Cardiac septum (tissue), 1 donor: ENCODE measurements at places on chromosomes 1 and 21. TPM values are rescaled to one million over a fixed set of nuclear protein-coding genes. Genes with fewer than 3 reads are reported as not detected.

SPRR2A gene
- not detected for total RNA-seq

DNA sequence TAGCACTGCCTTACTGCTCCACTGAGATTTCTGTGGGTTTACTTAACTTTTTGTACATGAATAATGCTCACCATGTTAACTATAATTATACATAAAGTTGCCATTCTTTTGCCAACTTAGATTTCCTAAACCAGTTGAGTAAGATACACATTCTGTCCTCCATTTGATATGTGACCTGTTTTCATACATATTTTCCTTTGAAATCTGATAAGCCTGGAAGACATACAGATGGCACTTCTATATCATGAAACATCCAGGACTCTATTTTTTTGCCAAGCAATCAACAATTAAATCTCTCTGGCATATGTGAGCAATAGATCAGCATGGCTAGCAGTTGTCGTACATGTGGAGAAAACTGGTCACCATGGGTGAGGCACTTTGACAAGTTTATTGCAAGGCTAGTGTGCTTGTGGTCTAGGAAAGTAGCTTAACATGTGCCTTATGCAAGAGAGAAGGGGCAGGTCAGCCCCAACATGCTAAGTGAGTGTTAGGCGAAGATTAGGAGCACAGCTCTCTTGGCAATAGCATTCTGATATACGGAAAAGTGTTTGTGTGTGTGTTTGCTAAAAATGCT is 14.2 kb downstream of the PRRX1 start:
- no peak for DNase-seq

DNA sequence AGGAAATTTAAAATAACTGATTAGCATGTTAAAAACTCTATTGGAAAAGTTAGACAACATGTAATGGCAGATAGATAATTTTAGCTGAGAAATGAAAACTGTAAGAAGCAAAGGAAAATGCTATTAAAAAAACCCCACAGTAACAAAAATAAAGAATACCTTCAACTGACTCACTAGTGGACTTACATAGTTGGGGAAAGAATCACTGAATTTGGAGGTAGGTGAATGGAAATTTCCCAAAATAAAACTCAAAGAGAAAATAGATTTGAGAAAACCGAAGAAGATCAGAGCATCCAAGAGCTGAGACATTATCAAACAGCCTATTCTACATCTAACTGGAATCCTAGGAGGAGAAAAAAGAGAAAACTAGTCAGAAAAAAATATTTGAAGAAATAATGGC is 34.7 kb downstream of the PDE4B start:
- DNase-seq: no peak

GRCh38 chr1:14138135-14138506 is 438.1 kb downstream of the PRDM2 start:
- DNase-seq: no peak

GRCh38 chr1:117128323-117129079 is 7.0 kb upstream of the TRIM45 start:
- no peak for DNase-seq

GRCh38 chr1:37477946-37478345 is 3.6 kb downstream of the ZC3H12A start:
- DNase-seq: no peak

- DNase-seq: no peak
Measured at GRCh38 chr1:23596382-23597358, 37.4 kb upstream of the ID3 start.

ADORA1 gene
- total RNA-seq: 12.1 TPM

- peak; percentile 43 for DNase-seq
Measured at GRCh38 chr1:111843177-111843576, 87.5 kb downstream of the DDX20 start.

DNA sequence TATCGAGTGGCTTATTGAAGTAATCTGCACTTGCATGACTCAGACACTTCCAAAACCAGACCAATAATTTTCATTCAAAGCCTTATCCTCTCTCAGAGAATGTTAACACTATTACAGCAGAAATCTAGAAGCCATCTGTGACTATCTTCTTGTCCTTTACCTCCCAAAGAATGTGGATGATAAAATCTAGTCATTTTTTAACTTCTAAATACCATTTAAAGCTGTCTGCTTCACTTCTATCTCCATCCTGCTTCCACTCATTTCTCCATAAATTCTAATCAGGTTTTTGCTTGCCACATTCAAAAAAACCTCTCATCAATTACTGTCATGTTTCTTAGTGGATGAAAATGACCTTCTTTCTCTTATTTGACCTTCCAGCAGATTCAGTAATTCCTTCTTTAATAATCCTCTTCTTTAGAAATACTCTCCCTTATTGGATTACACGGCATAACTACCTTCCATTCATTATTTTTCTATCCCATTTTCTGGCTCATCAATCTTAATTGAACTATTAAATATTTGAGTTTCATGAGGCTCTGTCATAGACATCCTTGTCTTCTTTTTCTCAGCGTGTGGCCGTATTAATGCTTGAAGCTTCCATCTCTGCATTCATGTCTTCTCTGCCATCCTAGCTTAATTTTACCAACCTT is 1999.4 kb downstream of the MRPL39 start:
- DNase-seq: no peak

DNA sequence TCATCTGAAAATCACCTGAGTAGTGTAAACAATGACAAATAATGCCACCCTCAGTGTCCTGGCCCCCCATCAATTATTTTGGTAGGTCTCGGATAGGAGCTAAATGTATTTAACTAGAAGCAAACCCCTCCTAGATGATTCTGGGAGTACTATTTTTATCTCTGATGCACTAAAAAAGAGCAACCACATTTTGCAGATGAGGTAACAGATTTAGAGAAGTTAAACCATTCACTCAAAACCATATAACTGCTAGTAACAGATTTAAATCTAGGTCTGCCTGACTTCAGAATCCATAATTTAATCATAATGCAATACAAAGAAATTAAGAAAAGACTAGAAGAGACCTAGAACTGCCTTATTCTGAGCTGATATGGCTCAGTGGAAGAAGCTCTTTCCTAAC is 17.3 kb upstream of the PTCH2 start:
- no peak for DNase-seq

BARHL2 gene
- total RNA-seq: not detected

GRCh38 chr1:87167157-87167789 is 161.4 kb upstream of the LMO4 start:
- DNase-seq: no peak

GLIS1 gene
- total RNA-seq: 0.30 TPM

RNF2 gene
- total RNA-seq: 17.2 TPM

- no peak for DNase-seq
Measured at GRCh38 chr1:184824691-184825323, 70.1 kb upstream of the EDEM3 start.

DNA sequence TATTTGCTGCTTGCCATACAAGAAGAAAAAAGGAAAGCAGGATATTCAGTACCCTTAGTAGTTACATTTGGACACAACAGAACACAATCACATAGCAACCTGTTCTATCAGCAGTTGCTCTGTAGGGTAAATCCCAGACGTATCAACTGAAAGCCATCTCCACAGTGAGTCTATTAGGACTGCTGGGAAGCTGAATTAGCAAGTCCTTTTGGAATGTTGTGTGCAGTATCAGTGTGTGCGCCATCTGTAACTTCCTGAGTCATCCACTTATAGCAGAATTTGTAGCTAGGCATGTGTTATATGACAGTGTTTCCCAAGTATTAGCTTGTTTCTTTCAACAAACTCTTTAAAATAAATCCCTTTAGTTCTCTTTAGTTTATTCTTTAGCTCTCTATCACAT is 21.3 kb downstream of the CCDC30 start:
- no peak for DNase-seq

HES4 gene
- 56.5 TPM for total RNA-seq

DNAJB4 gene
- 140 TPM for total RNA-seq

CCDC185 gene
- total RNA-seq: not detected

DNA sequence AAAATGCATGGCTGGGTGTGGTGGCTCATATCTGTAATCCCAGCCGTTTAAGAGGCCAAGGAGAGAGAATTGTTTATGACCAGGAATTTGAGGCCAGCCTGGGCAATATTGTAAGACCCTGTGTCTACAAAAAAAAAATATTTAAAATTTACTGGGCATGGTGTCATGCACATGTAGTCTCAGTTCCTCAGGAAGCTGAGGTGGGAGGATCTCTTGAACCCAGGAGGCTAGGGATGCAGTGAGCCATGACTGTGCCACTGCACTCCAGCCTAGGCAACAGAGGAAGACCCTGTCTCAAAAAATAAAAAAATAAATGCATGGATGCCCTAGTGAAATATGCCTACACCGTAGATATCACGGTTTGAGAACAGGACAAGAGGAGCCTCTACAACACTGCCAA is 1331.2 kb upstream of the B3GALT2 start:
- no peak for DNase-seq

DNA sequence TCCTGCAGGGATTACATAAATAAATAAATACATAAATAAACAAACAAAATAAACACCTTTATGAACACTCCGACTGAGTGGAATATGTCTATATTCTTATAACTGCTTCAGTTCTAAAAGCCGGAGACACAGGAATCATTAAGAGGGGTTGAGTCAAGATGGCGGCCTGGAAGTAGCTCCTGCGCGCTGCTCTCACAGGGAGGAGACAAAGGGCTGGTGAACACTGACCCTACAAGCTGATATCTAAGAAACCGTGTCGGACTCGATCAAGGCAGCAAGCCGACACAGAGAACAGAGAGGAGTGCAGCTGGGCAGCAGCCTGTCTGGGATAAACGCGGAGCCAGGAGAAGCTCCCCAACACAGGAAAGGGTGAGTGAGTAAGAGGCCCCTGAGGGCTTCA is 1098.6 kb upstream of the NCAM2 start:
- DNase-seq: no peak

DNA sequence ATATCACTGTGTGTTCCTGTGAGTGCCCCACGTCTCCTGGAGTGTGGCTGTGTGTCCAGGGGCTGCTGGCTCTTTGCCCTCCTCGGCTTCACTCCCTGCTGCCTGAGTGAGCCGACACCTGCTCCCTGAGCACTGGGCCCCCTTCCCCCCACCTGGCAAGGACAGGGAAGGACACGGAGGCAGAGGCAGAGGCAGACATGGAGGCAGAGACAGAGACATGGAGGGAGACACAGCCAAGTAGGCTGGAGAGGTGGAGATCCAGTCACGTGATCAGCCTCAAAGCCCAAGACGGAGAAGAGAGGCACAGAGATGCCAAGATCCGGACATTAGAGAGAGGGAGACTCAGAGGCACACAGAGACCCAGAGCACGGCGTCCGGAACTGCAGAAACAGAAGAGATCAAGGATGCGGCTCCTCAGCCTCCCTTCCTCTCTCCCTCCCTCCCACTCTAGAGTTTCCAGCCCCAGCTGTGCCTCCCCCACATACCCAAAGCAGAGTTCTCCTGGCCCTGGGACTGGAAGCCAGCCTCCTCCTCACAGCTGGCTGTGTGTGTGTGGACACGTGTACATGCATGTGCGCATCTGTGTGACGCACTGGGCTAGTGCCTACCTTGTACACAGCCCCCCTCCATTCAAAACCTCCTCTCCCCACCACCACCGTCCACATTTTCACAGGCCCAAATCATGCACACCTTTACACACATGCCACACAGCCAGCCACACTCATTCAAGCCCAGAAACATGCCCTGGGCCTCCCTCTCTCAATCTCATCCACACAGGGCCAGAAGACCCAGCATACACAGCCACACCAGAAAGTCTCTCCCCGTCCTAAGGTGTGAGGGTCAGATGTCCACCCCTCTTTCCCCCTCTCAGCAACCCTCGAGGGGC is 39.1 kb upstream of the WASF2 start:
- DNase-seq: no peak

DNA sequence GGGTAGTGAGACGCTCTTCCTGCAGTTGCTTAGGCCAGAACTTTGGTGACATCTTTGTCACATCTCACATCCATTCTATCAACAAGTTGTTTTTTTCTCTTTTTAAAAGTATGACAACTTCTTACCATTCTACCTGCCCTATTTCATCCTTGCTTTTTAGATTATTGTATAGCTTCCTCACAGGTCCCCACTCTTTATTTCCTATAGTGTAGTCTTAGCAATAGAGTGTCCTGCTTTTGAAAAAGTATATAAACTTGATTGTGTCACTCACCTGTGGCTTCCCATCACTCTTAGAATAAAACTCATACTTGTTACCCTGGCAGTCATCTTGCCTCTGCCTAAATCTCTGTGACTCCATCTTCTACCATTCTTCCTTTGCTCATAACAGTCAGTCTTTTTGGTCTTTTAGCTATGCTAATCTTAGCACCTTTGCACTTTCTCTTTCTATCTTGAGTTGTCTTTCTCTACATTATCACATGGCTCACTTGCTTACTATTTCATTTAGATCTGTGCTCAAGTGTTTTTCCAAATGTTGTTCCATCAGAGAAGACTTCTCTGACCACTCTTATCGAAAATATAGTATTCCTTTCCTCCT is 9.5 kb downstream of the CDC73 start:
- no peak for DNase-seq

DNA sequence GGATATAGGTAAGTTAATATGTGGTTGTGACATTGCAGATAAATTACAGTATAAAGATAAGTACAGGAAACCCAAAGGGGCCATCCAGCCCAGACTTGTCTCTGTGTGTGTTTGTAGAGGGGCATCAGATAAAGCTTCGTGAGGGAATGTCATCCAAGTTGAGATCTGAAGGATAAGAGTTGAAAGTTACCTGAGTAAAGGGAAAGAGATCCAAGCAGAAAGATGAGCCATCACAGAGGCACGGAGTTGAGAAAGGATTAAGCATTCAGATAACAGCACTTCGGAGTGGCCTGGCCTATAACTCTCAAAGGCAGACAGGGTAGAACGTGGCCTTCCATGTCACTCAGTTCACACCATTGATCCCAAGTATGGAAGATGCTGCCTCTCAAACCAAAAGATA is 749.1 kb downstream of the ADGRL2 start:
- no peak for DNase-seq

GRCh38 chr1:223109581-223110026 is 33.4 kb downstream of the TLR5 start:
- DNase-seq: no peak

GRCh38 chr1:109931189-109931731 is 20.6 kb downstream of the CSF1 start:
- DNase-seq: peak; percentile 87

LCE2B gene
- total RNA-seq: not detected

CHRM3 gene
- 0.40 TPM for total RNA-seq

GRCh38 chr1:3018576-3018975 is 2.7 kb upstream of the ACTRT2 start:
- DNase-seq: peak; percentile 63

DNA sequence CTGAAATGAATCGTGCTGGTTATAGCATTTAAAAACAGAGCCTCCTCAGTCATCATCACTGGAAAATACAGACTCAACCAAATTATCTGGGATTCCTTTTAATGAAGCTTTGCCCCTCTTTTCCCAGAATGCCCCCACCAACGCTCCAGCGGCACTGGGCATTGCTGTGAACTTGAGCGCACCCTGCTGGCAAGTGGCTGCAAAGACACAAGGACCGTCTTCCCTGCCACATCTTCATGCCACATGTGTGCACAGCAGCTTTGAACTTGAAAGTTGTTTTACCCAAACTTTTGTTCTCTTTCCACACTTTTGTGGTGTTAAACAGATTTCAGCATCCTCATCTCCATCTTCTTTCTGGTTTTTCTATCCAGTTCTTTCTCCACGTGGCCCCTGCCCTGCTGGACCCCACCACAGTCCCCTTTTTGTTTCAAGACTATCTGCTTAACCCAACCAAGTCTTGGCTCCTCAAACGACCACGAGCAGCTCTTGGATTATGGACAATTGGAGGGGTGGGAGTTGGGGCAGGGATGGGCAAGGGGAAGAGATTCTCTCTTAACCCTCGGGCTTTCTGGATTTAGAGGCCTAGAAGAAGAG is 12.8 kb upstream of the LMX1A start:
- DNase-seq: no peak

GRCh38 chr1:231943084-231943483 is 316.5 kb downstream of the DISC1 start:
- no peak for DNase-seq
